ENCODE measurements at places on chromosomes 3 and 15. TPM values are rescaled to one million over a fixed set of nuclear protein-coding genes. Genes with fewer than 3 reads are reported as not detected.
A peak's percentile ranks its signal among the peaks of the same experiment; 100 is the strongest.

DNA sequence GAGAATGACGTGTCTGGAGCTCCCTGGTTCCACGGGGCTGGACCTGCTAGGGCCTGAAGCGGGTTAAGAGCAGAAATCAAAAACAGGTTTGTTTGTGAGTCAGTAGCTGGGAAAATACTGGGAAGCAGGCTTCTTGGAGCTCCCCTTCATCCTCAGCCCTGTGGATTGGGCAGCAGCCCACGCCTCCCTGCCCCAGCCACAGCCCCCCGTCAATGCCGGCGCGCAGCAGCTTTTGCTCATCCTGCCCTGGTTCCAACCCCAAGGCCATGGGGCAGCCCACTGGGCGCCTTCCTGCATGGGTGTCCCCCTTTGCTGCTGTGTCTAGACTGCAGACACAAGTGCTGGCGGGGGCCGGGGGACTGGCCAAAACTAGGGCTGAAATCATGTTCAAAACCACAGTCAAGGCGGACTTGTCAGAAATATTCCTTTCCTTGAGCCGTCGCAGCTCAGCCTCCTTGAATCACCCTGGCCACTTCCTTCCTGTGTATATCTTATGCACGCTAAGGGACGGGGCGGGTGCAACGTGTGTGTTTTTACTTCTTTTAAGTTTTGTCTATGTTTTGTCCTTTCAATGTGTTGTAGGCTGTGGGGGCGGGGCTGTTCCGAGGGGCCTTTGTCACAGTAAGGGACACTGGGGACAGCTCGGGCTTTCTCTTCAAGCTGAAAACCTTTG, 108.1 kb downstream of the KLF13 start:
- peak; percentile 74 for DNase-seq

- DNase-seq: no peak
Measured at GRCh38 chr3:72553298-72553697, 294.9 kb downstream of the SHQ1 start.

- no peak for DNase-seq
Measured at GRCh38 chr3:189586941-189587663, 44.1 kb upstream of the TP63 start.

The DCBLD2 gene
- 43.1 TPM for total RNA-seq

The SMAD6 gene
- 14.9 TPM for total RNA-seq

The KIF7 gene
- 2.2 TPM for total RNA-seq

The CILP gene
- 7.8 TPM for total RNA-seq

The KNG1 gene
- total RNA-seq: 0.37 TPM

GRCh38 chr3:28139288-28139687, 102.1 kb upstream of the CMC1 start:
- peak; percentile 41 for DNase-seq
